T-cell (primary cell): ENCODE measurements at places on chromosomes 1 and 21.

DNA sequence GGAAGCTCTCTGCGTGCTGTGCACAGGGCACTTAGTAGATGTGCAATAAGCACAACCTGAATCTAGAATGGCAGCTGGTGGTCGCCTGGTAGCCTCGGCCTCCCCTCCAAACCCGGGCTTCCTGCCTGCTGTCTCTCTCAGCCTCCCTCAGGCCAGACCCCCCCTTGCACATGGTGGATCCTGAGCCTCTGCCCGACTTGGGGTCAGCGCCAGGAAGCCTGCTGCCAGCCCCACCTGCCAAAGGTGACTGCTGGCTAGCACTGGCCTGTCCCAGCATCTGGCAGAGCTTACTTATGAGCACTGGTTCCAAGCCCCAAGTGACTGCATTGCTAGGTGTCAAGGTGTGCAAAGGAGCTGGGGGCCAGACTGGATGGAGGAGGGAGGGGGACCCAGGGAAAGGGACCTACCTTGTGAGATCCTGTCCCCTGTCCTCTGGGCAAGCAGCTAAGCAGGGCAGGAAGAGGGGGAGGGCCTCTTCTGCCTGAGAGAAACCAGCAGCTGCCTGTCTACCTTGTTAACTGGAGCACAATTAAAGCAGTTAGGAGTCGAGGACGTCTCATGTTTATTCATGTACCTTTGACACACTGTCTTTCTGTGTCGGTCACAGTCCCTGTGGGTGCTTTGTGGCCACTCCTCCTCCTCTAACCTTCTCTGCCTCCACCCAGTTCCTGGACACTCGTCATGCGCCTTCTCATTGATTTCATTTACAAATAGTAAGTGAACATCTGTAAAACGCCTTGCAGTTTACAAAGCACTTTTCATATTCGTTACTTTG lies 100.9 kb downstream of the DDX20 start:
- DNase-seq = no peak

GRCh38 chr1:5189384-5189783 lies 535.0 kb downstream of the AJAP1 start:
- no peak for DNase-seq

DNA sequence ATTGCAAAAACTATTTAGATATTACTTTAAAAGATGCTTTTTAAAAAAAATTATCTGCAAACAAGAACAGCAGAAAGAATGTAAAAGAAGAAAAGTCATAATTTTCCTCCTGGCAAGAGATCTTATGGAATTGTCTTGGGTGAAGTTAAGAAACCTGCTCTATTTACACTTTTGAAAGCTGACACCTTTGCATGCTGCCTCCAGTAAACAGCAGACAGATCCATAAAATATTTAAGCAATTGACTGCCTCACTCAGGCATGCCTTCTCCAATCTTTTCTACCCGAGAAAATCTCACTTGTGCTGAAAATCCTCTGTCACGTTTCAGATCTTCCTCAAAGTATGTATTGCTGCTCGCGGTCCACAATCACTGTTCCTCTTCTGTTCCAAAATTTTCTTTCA lies 107.9 kb upstream of the ZP4 start:
- DNase-seq = no peak

DNA sequence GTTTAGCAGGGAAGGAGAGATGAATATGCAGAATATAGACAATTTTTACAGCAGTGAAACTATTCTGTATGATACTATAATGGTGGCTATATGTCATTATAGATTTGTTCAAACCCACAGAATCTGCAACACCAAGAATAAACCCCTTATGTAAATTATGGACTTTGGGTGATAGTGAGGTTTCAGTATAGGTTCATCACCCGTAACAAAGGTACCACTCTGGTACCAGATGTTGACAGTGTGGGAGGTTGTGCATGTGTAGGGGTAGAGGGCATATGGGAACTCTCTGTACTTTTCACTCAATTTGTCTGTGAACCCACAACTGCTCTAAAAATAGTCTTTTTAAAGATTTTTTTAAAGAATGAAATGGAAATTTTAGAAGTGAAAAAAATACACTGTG lies 29.9 kb upstream of the PRDX6 start:
- no peak for DNase-seq

- no peak for DNase-seq
Observed at GRCh38 chr21:32096411-32096810, 182.4 kb downstream of the MIS18A start.

DNA sequence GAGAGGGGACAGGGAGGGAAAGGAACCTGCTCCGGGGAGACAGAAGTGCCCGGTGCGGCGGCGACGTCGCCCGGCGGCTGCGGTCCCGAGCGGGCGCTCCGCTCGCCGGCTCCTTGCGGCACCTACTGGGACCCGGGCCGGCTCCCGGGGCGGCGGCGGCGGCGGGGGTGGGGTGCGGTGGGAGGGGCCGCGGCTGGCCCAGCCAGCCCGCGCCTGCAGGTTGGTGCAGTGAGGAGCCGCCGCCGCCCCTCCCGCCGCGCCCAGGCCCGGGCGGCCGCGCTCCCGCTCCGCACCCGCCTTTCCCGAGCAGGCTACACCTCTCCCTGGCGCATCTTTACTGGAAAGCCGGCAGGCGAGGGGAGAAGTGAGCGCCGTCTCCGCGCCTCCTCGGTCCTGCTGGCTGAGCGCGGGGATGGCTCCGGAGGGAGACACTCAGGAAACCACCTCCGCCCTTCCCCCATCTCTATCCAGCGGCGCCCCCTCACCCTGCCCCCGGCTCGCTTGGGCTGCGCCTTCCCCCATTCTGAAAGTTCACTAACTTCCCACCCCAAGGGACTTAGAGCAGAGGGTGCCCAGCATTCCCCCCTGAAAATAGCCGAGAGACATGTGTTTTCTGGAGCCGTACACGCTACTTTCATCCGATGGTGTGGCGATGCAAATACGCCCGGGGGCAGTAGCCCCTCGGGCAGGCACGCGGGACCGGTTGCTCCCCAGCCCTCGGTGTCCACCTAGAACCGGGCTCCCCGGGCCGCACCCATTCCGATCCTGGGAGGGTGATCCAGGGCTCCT lies at the start of gene PLD5:
PLD5 (minus strand) TSS at position 127 of the 789 bp plus-strand sequence.
- no peak for DNase-seq

DNA sequence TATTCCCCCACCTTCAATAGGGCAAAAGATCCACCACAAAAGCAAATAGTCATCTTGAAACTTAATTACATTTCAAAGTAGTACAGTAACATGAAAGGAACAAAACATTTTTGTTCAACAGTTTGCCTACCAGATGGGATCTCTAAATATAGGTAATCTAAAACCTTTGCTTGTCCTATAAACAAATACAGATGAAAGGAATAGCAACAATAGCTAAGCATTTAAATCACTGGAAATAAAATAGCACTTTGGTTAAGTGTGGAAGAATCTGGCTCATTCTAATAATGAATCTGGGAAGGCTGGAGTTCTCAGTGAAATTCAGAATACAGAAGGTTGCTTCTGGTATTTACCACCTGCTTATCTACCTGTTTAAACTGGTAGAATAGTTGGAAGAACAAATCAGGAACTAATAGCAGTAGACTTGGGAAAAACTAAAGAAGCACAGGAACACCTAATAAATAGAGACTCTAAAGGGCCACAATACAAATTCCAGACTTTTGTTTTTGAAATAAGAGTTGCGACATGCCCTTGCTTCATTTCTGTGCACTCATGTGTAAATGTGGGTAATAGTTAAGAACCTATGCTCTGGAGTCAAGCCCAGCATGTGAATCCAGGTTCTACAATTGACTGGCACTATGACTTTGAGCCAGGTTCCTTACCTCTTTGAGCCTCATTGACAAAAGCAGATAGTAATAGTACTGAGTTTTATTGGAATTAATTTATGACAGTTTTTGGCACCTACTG lies 2.3 kb upstream of the LYPLAL1 start:
- no peak for DNase-seq

- DNase-seq = no peak
Observed at GRCh38 chr1:96360036-96360795, 361.4 kb upstream of the PTBP2 start.

DNA sequence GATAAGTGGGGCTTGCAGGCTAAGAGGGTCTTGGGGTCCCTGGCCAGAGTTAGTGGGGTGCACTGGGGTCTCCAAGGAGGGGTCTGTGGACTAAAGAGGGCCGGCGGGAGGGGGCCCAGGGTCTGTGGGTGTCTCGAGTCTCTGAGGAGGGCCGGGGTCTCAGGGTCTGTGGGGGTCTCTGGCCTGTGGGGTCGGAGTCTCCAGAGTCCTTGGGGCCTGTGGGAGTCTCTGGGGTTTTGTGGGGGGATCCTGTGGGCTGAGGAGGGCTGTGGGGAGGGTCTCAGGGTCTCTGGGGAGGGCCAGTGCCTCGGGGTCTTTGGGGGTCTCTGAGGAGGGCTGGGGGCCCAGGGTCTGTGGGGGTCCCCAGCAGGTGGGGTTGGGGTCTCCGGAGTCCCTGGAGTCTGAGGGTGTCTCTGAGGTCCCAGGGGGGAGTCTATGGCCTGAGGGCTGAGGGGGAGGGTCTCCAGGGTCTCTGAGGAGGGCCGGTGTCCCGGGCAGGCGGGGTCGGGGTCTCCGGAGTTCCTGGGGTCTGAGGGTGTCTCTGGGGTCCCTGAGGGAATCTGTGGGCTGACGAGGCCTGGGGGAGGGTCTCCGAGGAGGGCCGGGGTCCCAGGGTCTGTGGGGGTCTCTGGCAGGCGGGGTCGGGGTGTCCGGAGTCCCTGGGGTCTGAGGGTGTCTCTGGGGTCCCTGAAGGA lies 628 bp upstream of the PLEKHM2 start:
- DNase-seq = no peak

DNA sequence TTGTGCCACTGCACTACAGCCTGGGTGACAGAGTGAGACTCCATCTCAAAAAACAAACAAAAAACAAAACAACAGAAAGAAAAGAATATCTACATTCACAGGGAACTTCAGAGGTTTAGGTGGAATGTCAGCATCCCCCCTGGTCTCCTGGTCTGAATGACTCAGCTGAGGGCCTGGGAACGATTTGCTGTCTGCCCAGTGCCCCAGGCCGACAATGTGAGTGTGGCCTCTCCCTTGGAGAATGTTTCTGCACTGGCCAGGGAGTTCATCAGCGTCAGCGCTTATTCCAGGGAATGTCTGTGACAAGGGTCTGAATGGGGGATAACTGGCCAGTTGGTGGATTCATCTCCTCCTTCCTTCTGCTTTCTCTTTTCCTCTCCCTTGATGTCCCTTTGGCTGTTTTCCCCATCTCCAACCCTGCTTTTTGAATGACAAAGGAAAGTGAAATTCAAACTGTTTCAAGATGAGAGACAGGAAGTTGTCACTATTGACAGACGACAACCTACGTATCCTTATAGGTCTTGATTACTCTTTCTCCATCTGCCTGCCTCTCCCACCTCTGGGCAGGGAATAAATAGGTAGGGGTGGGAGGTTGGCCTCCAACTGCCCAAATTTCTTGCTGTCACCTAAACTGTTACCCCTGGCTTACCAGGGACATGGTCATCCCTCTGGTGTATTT lies 213.1 kb downstream of the HHAT start:
- no peak for DNase-seq

- DNase-seq = no peak
Observed at GRCh38 chr1:220457957-220458609, 69.9 kb upstream of the MARK1 start.

DNA sequence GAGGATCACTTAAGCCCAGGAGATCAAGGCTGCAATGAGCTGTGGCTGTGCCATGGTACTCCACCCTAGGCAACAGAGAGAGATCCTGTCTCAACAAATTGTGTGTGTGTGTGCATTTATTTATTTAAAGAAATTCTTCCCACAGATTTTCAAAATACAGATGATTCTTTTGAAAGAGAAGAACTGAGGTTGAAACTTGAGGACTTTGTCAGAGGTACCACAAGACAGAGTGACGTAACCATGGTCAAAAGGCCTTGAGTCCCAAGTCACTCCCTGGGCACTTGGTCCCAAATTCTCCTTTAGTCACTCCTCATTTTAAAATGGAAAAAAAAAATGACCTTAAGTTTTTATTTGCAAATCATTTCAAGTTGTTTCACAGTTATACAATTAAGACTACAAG lies 57.4 kb downstream of the TIAM1 start:
- DNase-seq = no peak

DNA sequence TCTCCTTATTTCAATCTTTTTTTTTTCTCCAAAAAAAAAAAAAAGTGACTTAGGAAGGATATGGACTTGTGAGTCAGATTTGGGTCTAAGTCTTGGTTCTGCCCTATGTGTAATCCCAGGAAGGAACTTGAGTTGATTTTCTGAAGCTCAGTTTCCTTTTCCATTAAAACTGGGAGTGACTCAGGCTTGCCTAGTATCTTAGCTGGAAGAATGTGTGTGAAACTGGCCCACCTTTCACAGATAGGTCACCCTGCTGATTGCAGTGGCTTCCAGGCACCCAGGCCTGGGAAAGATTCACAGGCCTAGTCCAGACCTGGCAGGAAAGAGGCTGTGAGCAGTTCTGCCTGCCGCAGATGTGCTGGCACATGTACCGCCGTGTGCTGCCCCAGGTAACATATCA lies 218.3 kb upstream of the HOOK1 start:
- no peak for DNase-seq

- DNase-seq = no peak
Observed at GRCh38 chr1:155946633-155947219, 5.3 kb downstream of the RXFP4 start.

DNA sequence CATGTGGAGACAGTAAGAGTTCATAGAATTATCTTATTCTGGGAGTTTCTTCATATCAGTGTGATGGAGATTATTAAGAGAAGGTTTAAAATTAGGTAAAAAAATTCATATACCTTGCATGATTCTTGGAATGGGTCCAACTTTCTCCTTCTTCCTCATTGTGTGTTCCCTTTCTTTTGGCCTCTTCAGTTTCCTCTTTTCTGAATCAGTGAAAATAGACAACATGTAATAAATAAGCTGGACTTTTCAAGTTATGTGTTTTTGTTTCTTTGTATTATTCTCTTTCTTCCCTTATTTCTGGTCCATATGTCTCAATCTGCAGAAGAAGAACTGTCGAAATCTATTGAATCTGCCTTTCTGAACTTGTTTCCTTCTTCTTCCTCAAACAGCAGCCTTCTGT lies 30.5 kb downstream of the C4BPA start:
- DNase-seq = no peak

GRCh38 chr1:170669586-170670530 lies 5.9 kb downstream of the PRRX1 start:
- DNase-seq = no peak

DNA sequence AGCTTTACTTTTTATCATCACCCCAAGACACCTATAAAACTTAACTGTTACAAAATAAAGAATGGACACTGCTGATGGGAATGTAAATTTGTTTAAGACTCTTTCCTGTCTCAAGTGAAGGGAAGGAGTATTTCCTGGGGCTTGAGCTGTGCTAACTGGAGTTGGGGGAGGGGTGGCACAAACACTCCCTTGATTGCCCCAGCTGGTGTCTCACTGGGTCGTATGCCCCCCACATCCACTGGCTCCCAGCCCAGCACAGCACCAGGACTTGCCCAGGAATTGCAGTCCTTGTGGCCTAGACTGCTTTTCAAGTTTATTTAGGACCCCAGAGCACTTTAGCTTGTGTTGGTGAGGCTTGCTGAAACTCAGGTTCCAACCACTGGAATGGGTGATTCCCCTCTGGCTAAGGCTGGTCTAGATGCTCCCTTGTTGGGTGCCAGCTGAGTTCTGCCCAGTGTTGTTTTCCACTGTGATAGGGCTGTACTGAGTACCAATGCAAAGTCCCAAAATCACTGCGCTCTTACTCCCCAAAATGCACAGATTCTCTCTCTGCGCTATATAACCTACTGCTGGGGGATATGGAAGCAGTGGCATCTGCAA lies 49.1 kb upstream of the DR1 start:
- no peak for DNase-seq

- DNase-seq = no peak
Observed at GRCh38 chr21:29953072-29953471, 13.3 kb upstream of the GRIK1 start.

- DNase-seq = no peak
Observed at GRCh38 chr1:67053535-67053784, 488 bp downstream of the SLC35D1 start.

- DNase-seq = no peak
Observed at GRCh38 chr1:107883562-107883961, 81.4 kb downstream of the VAV3 start.

GRCh38 chr1:175862408-175862807 lies 119.0 kb upstream of the TNR start:
- DNase-seq = no peak
